T follicular helper cell (primary cell): ENCODE measurements at places on chromosomes 5 and 9.

GRCh38 chr9:134681061-134681661 lies 39.6 kb downstream of the COL5A1 start:
- DNase-seq, result no peak

DNA sequence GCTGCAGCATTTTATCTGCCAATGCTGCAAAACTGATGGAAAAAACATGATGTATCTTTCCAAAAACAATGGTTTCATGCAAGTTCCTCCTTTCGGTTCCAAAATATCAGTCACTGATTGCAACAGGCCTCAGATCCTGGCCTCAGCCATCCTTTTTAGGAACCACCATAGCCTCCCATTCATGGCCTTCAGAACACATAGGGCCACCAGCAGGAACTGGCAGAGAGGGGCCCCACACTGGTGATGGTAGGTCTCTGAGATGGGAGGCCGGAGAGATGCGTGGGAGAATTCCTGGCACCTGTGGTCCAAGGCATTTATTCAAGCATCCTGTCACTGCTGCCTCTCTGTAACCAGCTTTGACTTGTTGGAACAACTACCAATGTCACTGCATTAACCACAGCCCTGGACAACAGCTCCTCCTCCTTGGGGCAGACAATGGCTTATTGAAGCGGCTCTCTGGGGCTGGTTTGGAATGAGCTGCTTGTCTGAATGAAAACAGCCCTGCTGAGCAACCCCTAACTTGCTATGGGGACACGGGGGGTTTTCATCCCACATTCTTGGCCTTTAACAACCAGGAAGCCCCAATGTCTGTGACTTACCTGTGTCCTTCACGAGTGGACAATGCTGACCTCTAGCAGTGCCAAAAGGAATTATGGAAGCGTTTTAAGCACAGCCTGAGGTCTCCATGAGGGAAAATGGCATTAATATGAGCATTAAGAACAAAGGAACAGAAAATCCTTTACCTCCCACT lies 108.1 kb downstream of the LHFPL2 start:
- DNase-seq, result no peak

- DNase-seq, result no peak
Measured at GRCh38 chr5:174400461-174400860, 323.9 kb upstream of the MSX2 start.

- DNase-seq, result no peak
Measured at GRCh38 chr9:114310471-114311450, 12.1 kb upstream of the ORM1 start.

GRCh38 chr9:106218854-106219253 lies 524.5 kb downstream of the TMEM38B start:
- DNase-seq, result no peak

DNA sequence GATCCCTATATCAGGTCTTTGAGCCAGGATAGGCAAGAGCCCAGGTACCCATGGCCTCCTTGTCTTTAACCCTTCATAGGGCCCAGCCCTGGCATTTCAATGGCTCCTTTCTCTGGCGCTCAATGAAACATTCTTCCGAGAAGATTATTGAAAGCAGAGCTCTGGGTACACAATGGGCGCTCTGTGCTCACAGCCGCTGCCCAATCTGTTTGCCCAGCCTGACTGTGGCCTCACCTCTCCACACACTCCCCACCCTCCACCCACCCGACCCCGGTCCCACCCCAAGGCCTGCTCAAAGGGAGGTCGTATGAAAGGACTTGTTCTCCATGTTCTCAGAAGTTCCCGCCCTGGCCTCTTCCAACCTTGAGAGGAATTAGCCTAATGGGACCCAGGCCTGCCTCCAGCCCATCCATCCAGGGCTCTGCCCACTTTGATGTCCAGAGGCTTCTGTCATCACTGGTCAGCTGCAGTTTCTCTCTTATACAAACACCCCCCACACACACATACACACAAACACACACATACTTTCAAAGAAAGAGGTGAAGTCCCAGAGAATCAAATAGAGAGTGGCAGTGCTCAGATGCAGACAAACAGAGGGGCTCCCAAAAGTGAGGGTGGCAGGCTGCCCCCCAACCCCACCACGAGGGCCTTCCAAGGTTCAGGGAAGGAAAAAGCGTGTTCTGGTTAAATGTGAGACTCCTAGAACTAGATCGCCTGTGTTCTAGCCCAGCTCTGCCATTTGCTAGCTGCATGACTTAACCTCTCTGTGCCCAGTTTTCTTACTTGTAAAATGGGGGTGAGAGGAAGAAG lies 5.1 kb upstream of the ARSI start:
- DNase-seq, result no peak

DNA sequence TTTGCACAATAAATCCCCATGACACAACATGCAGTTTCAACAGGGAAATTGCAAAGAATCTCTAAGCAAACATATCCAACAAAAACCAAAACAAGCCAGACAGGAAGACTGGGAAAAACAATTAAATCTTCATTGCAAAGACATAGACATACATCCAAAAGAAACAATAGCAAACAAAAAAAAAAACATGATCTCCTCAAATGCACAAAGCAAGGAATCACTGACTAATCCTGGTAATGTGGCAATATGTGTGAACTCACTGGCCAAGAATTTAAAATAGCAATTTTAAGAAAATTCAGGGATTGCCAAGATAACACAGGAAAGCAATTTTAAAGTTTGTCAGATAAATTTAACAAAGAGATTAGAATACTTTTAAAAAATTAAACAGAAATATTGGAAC lies 520.1 kb upstream of the SMC2 start:
- DNase-seq, result no peak

GRCh38 chr9:133114886-133115603 lies 6.0 kb downstream of the RALGDS start:
- no peak for DNase-seq

GRCh38 chr9:129053020-129053419 lies 16.6 kb downstream of the MIGA2 start:
- no peak for DNase-seq

DNA sequence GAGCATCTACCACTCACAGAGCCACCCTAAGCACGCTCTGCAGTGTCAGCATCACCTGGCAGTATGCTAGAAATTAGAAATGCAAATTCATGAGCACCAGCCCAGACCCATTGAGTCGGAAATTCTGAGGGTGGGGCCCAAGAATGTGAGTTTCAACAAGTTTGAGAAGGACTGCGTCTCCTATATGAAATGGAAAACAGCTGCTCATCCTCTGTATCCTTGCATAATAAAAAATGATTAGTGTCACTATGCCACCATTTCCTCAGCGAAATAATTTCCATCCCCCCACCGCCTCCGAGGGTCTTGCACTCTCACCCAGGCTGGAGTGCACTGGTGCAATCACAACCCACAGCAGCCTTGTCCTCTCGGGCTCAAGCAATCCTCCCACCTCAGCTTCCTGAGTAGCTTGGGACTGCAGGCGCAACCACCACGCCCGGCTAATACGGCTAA lies 1.3 kb upstream of the IQGAP2 start:
- no peak for DNase-seq

DNA sequence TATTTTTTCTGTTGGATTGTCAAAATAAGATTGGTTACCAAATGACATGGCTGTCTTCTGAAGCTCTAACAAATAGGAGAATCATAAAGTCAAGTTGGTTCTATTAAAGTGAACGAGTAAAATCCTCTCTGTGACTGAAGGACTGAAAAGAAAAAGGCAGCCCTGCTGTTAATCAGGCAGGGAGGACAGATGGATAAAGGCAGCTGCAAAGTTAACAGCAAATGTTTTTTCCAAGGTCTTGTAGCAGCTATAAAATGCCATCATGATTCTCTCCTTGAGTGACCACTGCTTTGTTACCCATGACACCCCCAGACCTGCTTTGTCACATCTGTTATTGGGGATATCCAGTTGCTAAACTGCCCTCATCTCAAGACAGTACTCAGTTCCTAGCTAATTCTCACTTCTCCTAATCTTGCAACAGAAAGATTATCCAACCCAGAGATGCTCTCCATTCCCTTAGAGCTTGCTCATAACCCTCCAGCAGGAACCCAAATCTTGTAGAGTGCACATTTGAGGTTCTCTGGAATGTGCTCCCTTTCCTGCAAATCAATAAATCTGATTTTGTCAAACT lies 89.7 kb upstream of the PARP8 start:
- DNase-seq, result no peak

- DNase-seq, result no peak
Measured at GRCh38 chr9:133918111-133918813, 73.9 kb downstream of the VAV2 start.

DNA sequence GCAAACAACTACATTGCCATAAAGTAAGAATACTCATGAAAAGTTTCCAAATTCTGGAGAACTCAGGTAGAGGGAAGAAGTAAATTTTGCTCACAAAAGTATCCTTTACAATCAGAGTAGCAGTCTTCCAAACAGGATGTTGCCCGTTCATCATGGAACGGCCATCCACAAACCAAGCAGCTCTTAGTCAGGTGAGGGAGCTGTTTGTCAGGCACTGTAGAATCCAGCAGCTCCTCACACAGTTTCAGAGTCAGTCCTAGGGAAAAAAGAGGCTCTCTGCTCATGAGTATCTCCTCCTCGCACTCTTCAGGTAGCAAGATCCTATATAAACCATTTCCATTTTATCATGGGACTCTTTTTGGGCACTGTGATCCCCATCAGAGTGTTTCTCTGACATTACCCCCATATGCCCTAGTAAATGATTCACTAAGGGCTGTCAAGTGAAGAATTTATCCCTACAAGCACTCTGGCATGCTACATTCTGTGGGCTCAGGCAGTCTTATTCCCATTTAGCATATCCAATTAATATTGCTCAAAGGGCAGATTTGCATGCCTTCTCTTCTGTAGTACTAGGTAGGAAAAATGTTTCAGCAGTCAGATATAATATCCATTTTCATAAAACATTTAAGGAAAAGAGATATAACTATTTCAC lies 97.9 kb downstream of the WDR41 start:
- DNase-seq, result no peak

DNA sequence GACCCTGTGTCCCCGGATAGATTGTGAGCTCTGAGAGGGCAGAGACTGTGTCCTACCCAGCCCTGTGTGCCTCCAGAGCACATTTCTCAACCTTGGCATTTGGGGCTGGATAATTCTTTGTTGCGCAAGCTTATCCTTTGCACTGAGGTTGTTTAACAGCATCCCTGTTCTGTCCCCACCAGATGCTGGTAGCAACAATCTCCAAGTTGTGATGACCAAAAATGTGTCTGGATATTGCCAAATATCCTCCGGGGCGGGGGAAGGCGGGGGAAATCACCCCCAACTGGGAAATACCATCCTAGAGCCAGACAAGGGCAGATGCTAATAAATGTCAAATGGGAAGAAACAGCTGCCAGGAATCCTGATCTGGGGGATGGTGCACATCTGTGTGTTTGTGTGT lies 24.0 kb upstream of the TNIP1 start:
- no peak for DNase-seq

GRCh38 chr5:134568337-134568700 lies 42.8 kb downstream of the JADE2 start:
- no peak for DNase-seq

DNA sequence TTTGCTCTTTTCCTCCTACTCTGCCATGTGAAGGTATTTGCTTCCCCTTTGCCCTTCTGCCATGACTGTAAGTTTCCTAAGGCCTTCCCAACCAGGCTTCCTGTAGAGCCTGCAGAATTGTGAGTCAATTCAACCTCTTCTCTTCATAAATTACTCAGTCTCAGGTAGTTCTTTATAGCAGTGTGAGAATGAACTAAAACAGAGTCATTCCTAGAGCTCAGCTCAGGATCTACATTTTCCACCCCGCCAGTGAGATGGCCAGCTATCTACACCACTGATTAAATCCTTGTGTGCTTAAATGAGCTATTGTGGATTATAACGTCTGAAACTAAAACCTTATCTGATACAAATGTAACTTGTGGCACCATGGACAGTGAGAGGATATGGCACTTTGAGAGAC lies 55.0 kb downstream of the FRMD3 start:
- DNase-seq, result no peak

GRCh38 chr9:109923471-109923760 lies 143.4 kb downstream of the PALM2AKAP2 start:
- no peak for DNase-seq

- no peak for DNase-seq
Measured at GRCh38 chr5:177546258-177546741, 8.1 kb downstream of the FAM193B start.

DNA sequence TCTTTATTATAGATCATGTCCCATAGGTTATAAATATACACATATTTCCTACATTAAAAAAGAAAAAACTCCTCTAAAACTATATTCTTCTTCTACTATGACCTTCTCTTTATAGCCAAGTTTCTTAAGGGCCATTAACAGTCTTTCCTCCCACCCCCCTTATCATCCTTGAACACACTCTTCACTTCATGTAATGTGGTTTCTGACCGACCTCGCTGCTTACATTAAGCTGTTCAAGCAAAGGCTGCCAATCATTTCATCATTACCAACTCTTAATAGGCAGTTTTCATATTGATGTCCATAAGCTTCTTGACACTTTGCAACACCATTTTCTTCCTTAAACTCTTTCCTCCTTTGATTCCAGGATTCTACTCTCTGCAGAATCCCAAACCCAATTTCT lies 283.0 kb upstream of the PCSK5 start:
- no peak for DNase-seq

GRCh38 chr5:59496524-59497134 lies 396.9 kb downstream of the PDE4D start:
- no peak for DNase-seq

DNA sequence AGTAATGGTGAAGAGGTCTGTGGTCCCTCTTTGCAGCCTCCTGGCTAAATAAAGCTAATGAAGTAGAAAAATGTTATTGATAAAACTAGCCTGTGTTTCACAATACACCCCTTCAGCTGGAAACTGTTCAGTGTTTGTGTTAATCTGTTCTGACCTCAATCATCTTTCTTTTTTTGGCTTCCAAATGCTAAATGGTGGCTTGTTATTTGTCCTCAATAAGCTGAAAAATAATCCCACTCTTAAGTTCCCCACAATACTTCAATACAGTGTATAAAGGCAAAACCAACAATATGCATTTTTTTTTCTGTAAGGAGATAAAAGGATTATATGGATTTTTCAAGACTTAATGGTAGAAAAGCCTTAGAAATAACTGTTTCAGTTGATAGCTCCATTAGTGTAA lies 560.5 kb downstream of the TUSC1 start:
- no peak for DNase-seq

DNA sequence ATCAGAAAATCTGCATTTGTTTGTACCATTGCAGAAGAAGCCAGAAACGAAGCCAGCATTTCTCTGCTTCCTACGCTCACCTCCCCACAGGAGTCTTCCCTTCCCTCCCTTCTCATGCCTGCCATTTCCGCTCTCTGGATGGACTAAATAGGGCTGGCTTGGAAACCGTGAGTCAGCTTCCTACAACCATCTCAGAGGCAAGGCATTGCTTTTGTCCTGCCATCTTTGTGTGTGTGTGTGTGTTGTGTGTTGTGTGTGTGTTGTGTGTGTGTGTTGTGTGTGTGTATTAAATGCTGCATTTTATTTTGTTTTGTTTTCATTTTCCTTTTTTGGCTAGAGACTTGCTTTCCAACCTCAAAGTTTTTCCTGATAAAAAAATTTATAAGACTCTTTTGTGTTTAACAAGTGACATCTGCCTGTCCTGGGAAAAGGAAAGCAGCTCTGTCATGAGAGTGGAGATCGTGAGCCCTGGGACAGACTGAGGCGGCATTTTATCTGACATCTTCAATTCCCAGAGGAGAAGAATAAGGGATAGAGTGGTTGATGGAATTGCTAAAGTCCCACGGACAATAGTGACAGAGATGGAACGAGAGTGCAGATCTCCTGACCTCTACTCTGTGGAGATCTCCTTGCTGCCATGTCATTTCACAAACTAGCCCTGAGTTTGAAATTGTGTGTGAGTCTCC lies 7.5 kb upstream of the EGFLAM start:
- DNase-seq, result no peak
